HT-29 (cell line): ENCODE measurements at places on chromosomes 3 and 15.

- DNase-seq: no peak
Measured at GRCh38 chr15:62404194-62404985, 239.3 kb upstream of the C2CD4B start.

GRCh38 chr3:197168606-197169005 lies 129.8 kb downstream of the DLG1 start:
- no peak for DNase-seq

- DNase-seq: no peak
Measured at GRCh38 chr3:127448671-127449070, 141.9 kb downstream of the TPRA1 start.

DNA sequence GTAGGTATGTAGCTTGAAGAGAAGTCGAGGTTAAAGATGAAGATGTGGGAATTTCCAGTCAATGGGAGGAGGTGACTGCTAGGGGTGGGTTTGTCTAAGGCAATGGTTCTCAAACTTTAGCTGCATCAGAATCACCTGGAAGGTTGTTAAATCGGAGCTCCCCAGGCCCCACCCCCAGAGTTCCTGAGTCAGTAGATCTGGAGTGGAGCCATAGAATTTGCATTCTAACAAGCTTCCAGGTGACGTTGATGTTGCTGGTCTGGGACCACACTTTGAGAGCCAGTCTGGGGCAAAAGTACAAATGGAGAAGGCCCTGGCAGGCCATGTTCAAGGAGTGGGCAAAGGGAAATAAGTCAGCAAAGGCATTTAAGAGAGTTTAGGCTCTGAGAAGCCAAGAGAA lies 69.1 kb downstream of the CMTM8 start:
- DNase-seq: no peak

DNA sequence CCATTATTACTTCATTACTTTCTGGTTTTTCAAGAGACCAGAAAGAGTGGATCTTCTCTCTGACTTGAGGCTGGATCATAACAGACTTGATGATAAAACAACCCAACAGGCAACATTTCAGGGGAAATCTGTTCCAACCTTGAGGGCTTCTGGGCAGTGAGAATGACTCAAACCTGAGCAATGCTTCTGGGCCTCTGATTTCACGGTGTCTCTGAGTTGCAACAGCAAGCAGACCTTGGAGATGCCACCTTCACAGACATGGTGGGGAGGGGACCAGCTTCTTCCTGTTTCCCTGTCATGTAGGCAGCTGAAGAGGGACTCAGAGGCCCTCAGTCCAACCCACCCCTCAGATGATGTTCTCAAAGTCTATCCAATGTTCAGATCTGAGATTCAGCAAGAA lies 104.0 kb downstream of the ABHD5 start:
- DNase-seq: no peak

DNA sequence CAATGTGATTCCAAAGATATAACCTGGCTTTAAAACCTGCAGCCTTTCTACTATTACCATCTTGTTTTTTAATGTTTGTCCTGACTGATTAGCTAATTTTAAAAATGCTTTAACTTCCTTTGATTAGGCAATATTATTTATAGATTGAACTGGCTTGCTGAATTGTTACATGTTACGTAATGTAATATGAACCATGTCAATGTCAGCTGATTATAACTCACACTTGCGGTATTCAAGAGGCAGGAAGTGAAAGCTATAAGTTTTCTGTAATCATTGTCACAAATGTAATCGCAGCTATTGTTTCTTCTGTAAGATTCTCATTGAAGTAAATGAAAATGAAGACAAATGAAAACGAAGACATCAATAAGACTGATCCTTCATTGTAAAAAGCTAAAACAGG lies 146.8 kb downstream of the ROBO2 start:
- no peak for DNase-seq

GRCh38 chr3:30643763-30644462 lies 37.5 kb downstream of the TGFBR2 start:
- no peak for DNase-seq

DNA sequence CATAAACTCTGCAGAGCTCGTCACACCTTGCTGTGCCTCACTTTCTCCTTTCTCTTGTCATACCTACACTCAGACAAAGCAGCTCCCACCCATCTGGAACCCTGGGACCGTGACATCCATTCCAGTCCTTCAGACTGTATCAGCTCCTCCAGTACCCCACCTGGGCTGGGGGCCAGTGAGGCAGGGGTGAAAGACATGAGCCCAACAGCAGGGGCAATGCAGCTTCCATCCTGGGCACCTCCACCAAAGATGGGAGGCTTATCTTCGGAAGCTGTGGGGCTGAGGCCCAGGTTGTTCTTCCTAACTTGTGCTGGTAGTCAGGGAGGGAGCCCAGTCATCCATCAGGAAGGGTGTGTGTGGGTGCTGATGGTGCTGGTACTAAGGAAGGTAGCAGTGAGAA lies 109.2 kb downstream of the EEFSEC start:
- no peak for DNase-seq

DNA sequence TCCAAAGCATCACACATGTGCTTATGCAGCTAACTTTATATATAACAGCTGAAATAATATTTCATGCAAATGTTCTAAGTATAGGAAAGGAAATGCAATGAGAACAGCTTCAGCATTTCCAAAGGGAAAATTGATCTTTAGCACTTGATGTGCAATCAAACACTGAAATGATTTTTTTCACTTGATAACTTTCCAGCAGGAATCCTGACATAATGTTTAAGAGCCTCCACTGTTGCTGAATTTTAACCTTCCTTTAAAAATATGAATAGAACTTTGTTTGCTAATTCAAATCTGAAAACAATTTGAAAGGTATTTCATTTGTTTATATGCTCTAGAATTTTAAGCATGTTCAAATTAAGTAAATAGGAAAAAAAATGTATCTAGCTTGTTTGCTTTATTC lies 96.9 kb upstream of the STRIT1 start:
- DNase-seq: no peak

GRCh38 chr3:117748131-117748530 lies 1038.6 kb downstream of the TUSC7 start:
- DNase-seq: no peak
